H9 (cell line): ENCODE measurements at places on chromosomes 16 and 17.

DNA sequence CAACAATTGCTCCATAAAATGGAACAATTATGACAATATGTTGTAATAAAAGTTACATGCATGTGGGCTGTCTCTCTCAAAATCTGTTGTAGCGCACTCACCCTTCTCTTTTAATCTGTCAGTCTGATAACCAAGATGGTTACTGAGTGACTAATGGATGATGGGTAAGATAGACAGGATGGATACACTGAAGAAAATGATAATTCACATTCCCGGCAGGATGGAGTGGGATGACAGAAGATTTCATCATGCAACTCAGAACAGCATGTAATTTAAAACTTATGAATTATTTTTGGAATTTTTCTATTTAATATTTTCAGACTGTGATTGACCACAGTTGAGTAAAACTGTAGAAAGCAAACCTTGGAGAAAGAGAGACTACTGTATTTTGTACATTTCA lies 30.5 kb downstream of the CDH13 start:
- no peak for DNase-seq

DNA sequence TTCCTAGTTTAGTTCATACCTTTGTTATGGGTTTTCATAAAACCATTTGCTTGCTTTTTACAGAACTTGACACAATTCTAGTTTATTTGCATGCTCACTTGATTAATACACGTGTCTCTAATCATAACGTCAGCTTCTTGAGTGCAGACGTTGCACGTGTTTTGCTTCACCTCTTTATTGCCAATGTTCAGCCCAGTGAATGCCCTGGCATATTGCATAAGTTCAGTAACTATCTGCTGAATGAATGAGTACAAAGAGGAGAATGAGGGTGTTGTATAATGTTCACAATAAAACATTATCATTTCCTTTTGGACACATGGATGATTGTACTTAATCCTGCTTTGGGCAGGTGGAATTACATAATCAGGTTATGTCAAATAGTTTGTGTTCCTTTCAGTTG lies 519.8 kb downstream of the HS3ST4 start:
- no peak for DNase-seq

GRCh38 chr16:85752511-85753420 lies 1.9 kb upstream of the C16orf74 start:
- peak; percentile 77 for DNase-seq

GRCh38 chr16:19835968-19836421 lies 48.7 kb downstream of the GPRC5B start:
- no peak for DNase-seq

DNA sequence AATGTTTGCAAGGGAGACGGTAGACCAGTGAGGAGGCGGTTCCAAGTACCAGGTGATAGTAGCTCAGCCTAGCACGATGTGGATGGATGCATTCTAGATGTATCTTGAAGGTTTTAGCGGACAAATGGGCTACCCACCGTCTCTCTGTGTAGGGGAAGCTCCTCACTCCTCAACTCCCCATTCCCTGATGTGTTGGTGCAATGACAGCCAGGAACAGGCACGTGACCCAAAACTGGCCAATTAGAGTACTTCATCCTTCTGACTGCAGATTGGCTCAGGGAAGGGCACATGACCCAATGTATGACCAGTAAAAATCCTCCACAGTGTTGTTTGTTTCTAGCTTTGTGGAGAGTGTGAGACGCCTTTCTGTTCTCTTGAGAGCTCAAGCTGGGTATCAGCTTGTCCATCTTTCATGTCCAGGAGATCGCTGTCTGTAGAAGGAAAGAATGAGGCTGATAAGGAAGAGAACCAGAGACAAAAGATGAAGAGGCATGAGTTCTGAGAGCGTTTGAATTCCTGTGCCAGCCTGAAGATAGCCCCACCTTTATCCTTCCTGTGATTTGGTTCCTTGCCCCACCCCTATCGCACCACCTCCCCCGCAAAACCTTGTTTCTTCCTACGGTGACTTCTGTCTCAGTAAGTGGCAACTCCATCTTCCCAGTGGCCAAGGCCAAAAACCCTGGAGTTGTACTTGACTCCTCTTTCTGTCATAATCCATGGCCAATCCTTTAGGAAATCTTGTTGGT lies 2.3 kb upstream of the BORCS6 start:
- DNase-seq, result peak; percentile 97

- DNase-seq, result no peak
These were observed 50.5 kb downstream of the IKZF3 start for GRCh38 chr17:39813631-39814030.

- no peak for DNase-seq
These were observed 11.0 kb downstream of the CCDC47 start for GRCh38 chr17:63762161-63763078.

DNA sequence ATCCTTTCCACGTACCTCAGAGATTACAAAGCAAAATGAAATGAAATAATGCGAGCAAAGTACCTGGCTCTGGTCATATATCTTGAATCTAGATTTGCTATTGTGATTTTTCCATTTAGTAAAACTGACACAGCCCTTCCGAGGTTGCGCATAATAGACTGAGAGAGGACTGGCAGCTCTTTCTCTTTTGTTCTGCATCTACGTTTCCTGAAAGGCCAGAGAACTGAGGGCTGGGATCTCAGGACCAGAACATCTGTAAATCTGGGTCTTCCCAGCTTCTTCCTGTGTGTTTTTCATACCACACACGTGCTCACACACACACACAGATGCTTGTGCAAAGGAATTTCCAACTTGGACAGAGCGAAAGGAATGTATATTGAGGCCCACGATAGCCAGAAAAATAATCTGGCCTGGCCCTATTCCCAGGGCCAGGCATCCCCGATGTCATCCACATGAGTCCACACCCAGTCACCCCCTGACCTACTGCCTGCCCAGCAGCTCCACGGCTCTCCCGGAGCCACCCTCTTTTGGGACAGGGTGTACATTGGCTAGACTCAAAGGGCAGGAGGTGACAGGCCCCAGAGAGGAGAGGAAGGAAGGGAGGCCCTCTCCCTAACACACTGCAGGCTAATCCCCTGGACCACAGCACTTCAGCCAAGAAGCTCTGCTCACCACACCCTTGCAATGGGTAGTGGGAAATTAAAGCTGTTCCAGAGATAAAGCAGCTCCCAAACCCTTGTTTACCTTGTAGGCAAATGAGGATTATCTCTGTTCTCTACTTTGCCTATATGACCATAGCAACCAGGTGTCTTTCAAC lies 41.8 kb downstream of the NOL11 start:
- no peak for DNase-seq

GRCh38 chr16:10040136-10041080 lies 141.8 kb downstream of the GRIN2A start:
- peak; percentile 62 for DNase-seq

GRCh38 chr17:1563786-1564613 lies 1.4 kb upstream of the PITPNA start:
- DNase-seq, result no peak

DNA sequence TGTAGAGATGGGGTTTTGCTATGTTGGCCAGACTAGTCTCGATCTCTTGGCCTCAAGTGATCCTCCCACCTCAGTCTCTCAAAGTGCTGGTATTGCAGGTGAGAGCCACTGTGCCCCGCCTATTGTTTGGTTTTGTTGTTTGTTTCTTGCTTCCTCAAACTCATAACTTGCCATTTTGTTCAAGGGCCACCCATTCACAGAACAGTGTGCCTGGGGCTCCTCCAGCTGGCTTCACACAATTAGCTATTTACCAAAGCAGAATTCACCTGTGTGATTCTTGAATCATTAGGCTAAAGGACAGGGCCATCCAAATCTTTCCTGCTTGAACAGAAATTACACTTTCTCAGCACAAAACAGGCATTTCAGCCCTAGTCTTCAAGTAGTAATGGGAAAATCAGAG lies 7.2 kb downstream of the ABHD15 start:
- DNase-seq, result no peak

- no peak for DNase-seq
These were observed 397.4 kb downstream of the NPIPA8 start for GRCh38 chr16:17939122-17939536.

GRCh38 chr16:70294385-70295025 lies 4.5 kb upstream of the DDX19B start:
- no peak for DNase-seq

GRCh38 chr16:69326172-69326873 lies 4.1 kb downstream of the PDF start:
- DNase-seq, result no peak

DNA sequence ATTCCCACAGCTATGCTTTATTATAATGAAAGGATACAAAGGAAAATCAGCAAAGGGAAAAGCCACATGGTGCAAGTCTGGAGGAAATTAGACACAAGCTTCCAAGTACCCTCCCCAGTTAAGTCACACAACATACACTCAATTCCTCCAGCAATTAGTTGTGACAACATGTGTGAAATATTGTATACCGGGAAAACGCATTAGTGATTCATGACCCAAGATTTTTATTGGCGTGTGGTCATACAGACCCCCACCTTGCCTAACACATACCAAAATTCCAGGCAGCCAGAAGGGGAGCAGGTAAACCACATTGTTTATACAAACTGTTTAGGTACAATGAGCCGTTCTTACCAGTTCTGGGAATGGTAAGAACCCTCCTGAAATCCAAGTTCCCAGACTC lies 160.6 kb downstream of the CYB561 start:
- no peak for DNase-seq

GRCh38 chr17:74713171-74713755 lies 540 bp upstream of the CD300LF start:
- no peak for DNase-seq

DNA sequence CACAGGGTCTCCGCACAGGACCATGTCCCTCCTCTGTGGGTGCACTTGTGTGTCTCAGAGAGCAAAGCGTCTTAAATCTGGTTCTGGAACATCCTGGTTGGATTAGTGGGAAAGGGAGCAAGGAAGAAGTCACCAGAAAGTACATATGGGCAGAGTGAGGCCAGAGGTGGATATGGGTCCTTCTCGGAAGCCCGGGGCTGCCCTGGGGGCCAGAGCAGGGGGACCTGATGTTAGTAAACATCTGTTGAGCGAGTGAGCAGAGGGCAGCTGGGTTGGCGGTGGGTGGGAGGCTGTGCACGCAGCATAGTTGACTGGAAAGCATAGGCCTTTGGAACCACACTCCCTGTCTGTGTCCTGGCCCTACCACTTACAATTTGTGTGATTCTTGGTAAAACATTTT lies 22.7 kb downstream of the UNC13D start:
- no peak for DNase-seq

- peak; percentile 78 for DNase-seq
These were observed 38.2 kb downstream of the TK2 start for GRCh38 chr16:66511602-66512271.

- DNase-seq, result peak; percentile 87
These were observed 82.2 kb downstream of the CMC2 start for GRCh38 chr16:80924372-80924978.

GRCh38 chr16:48287239-48287638 lies 39.9 kb upstream of the ABCC11 start:
- DNase-seq, result no peak

DNA sequence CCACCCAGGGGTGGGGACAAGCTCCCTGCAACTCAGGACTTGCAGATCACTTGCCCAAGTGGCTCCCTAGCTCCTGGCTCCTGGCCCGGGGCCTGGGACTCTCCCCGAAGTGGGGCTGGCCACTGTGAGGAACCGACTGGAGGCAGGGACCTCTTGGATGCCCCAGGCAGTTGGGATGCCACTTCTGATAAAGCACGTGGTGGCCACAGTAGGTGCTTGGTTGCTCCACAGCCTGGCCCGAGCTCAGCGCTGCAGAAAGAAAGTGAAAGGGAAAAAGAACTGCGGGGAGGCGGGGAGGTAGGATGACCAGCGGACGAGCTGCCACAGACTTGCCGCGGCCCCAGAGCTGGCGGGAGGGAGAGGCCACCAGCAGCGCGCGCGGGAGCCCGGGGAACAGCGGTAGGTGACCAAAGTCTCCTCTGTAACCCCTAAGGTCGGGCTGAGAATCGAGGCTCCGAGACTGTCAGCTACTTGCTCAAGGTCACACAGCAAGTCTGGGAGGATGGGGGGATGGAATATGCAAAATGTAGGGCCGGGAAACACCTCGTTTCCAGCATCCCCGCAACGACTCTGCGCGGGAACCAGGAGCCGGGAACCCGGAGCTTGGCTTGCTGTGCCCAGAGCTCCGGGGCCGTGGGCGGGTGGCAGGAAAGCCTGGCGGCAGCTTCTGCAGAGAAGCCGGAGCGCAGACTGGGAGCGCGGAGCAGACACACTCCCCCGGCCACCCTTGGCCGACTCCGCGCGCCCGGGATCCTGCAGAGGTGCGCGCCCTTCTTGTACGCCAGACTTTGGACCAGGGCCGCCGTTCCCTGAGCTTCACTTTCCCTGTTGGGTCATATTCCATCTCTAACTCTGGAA lies 1.9 kb downstream of the CIITA start:
- peak; percentile 37 for DNase-seq

GRCh38 chr16:10181196-10182162 lies 749 bp downstream of the GRIN2A start:
- peak; percentile 89 for DNase-seq

DNA sequence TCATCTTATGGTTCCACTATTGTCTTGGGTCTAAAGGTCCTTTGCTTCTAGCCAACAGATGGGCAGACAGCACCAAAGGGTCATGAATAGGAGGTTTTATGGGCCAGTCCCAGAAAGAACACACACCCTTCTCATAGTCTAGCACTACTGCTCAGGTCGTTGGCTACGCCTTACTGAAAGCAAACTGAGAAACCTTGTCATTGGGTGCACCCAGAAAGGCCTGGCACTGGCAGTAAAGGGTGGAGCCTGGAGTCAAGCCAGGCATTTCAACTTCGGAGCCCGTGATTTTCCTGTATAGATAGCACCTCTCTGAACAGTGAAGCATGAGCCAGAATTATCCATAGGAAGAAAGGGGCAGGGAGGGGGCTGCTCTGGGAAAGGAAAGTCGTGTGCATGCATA lies 74.9 kb downstream of the VAT1L start:
- DNase-seq, result no peak

DNA sequence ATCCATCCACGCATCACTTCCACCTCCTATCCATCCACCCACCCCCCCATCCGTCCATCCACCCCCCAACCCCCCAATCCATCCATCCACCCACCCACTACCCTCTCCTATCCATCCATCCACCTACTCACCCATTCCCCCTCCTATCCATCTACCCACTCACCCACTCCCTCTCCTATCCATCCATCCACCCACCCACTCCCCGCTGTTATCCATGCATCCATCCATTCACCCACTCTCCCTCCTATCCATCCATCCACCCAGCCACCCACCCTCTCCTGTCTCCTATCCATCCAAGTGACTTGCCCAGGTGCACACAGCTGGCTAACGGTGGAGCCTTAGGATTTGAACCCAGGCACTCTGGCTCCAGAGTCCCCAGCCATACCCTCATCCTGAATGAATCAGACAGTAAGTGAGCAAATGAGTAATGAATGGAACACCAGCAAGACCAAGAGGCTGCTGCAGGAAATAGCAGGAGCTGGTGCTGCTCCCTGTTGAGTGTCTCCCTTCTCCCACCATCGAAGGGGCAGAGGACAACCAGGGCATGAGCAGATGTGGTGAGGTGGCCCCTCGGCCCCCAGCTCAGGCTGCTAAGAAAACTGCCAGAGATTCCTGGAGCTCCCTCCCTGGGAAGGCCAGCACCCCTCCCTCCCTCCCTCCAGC lies 62.5 kb downstream of the LITAF start:
- no peak for DNase-seq

DNA sequence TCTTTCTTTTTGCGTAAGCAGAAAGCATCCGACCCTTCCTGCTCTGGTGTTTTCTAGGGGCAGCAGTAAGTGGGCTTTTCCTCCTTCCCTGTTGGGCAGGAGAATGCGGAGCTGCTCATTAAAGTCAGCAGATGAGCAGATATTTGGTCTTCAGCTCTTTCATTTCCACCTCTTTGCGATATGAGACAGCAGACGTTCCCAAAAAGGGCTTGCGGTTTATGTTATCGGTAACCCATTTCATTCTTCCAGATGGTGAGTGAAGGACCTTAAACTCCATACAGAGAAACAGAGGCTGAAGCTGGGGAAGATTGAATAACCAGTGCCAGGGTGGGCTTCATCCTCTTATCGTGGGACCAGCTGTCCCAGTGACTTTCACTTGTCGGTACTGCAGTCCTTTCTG lies 40.7 kb downstream of the KSR1 start:
- DNase-seq, result no peak
